ENCODE measurements at places on chromosomes 1 and 21.

DNA sequence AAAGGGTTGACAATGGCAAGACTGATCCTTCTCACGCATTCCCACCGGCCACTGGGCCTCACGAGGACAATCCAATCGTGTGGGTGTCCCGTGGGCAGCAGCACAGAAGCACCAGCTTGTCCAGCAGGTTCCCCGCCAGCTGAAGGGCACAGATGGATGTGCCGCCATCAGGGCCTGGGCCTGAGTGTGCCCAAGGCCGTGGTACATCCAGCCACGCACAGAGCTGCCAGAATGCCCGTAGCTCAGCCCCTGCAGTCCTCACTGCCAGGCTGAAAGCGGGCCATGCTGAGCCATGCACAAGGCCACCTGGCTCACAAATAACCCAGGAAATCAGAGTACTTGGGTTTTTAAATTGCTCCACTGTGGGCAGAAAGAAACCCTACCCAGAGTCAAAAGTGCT is 7.0 kb downstream of the NPHP4 start:
- DNase-seq = no peak

- no peak for DNase-seq
These were observed 70.9 kb downstream of the TM2D1 start for GRCh38 chr1:61654067-61654466.

DNA sequence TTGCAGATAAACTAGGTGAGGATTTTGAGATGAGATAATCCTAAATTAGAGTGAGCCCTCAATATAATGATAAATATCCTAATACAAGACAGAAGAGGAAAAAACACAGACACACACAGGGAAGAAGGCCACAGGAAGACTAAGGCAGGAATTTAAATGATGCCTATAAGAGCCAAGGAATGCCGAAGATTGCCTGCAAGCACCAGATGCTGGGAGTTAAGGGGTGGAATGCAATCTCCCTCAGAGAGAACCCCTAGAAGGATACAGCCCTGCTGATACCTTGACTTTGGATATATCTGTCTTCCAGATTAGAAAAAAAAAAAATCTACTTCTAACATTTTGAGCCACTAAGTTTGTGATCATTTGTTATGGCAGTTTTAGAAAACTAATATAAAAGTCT is 299.7 kb upstream of the PRMT6 start:
- DNase-seq = no peak

GRCh38 chr1:66787641-66788040 is 13.4 kb downstream of the INSL5 start:
- DNase-seq = no peak

GRCh38 chr1:19151537-19151936 is 58.5 kb downstream of the UBR4 start:
- no peak for DNase-seq

GRCh38 chr21:29748391-29749167 is 191.2 kb downstream of the GRIK1 start:
- no peak for DNase-seq

DNA sequence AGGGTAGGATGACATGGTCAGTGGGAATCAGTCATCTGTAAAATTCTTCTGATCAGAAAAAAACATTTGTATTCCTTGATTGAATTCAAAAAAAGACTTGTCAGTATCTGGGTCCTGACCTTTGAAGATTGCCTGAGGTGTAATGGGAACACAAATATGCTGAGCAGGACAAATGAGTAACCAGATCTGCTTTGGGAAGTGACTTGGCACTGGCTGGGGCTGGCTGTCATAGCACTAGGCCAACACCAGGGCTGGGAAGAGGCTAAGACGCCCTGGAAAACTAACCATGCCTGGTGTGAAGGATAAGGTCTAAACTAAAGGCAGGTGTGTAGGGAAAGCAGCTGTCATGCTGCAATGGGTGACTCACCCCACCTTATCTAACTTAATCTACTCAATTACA is 452.9 kb upstream of the BEND5 start:
- DNase-seq = no peak

DNA sequence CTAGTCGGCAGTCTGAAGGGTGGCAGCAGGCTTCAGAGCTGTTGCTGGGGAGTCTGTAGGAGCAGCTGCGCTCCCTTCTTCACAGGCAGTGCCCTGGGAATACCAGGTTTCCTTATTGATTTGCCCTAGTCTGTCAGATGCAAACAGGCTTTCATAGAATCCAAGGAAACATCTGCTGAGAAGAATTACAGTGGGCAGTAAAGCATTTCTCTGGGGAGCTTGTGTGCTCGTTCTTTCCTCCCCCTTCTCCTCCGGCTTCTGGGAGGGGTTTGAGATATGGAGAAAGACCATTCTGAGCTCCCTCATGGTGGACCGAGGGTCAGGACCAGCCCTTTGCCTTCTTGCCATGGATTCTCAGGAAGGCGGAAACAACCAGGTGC is 25.4 kb upstream of the PARP1 start:
- no peak for DNase-seq

- DNase-seq = peak; percentile 40
These were observed 34.5 kb downstream of the DNAJC11 start for GRCh38 chr1:6667139-6667538.
